ENCODE measurements at places on chromosomes 7 and 10. TPM values are rescaled to one million over a fixed set of nuclear protein-coding genes. Genes with fewer than 3 reads are reported as not detected.

- DNase-seq: no peak
Observed at GRCh38 chr10:117417196-117417595, 42.0 kb upstream of the PDZD8 start.

GRCh38 chr7:143487566-143487965 lies 9.9 kb downstream of the TAS2R41 start:
- no peak for DNase-seq

GRCh38 chr10:59240582-59241183 lies 64.2 kb downstream of the PHYHIPL start:
- peak; percentile 37 for DNase-seq

Gene LGI1
- total RNA-seq: not detected

Gene PDE6C
- not detected for total RNA-seq

- peak; percentile 90 for DNase-seq
Observed at GRCh38 chr10:110872145-110872983, 636 bp downstream of the PDCD4 start.

Gene WNT2
- total RNA-seq: not detected

DNA sequence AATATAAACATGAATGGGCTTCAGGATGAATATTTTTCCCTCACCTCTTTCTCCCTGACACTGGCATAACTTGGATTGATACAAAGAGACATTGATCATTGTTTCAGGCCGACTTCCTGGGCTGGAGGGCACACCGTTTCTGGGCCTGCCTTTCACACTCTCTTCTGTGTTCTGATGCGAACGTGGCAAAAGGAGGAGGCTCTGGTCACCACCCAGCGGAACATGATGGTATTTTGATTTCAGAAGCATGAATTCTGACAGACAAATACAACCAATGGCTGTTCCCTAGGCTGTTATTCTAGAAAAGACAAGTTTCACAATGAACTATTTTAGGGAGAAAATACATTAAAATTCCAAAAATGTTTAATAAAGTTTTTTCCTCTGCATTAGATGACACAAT lies 534.5 kb upstream of the MKI67 start:
- no peak for DNase-seq
